ENCODE measurements at places on chromosomes 16 and 17. TPM values are rescaled to one million over a fixed set of nuclear protein-coding genes. Genes with fewer than 3 reads are reported as not detected.

Gene CD300LB
- not detected for total RNA-seq

Gene SLC46A1
- total RNA-seq, result 13.2 TPM

Gene PYY
- not detected for total RNA-seq

DNA sequence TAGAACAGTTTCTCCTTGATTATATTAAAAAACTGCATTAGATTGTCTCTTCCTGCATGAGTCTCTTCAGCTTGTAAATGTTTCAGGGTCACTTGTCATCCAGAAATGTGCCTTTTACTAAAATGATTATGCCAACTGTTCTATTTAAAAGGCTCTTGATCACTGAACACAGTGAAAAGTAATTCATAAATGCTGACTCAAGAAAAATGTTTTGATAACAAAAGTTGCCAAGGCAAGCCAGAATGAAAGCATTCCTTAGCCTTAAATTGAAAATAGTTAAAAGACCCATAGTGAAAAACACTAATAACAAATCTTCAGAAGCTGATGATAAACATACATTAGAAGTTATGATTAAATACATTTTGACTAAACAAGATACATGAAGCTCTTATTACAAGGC is 356.0 kb upstream of the KIF2B start:
- no peak for DNase-seq

DNA sequence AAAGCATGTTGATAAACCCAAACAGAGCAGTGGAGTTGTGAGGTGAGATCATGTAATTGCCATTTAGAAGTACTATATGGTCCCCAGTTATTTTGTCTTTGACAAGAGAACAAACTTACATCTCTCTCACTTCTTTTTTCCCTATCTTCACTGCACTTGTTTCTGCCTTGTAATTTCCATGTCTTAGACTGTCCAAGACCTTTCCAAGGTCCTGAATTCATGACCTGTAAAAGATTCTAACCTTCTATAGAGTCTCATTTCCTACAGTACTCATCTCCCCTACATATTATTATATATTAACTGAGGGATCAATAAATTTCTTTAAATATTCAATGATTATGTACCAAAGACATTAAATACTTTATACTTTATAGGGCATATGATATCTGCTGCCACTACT is 295.3 kb upstream of the KIF2B start:
- DNase-seq, result no peak

- DNase-seq, result no peak
Measured at GRCh38 chr17:72710834-72711233, 381.7 kb downstream of the SLC39A11 start.

- DNase-seq, result no peak
Measured at GRCh38 chr17:62093188-62094155, 28.4 kb upstream of the MED13 start.

DNA sequence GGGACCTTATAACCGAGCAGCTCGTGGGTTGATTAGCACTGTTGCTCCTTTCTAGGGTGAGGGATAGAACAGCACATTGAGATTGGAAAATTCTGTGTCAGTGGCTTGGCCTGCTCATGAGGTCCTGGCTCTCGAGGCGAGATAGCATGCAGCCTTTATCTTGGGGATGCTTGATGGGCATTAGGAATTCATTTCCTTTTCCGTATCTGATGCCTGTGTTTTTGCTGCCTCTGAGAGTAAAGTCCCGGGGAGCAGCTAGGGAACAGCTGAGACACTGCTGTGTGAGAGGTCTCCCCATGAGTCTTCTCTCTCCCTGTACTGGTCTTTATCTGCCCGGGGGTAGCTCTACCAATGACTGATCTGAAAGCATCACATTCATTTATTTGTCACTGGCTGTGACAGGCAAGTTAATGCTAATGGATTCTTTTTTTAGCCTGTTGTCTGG is 14.5 kb downstream of the MSI2 start:
- no peak for DNase-seq

All from chondrocyte (in vitro differentiated cells).